GF-D8 (cell line): ENCODE measurements at places on chromosomes 7 and 10.
A peak's percentile ranks its signal among the peaks of the same experiment; 100 is the strongest.

- DNase-seq, result no peak
These were observed at the start of gene SLC26A4 for GRCh38 chr7:107660381-107661080. SLC26A4 (plus strand) TSS chr7:107660828; CDS start chr7:107661642, 814 bp downstream.

GRCh38 chr10:74289951-74290350, 138.9 kb downstream of the ADK start:
- no peak for DNase-seq

GRCh38 chr10:86699991-86700840, 31.9 kb downstream of the LDB3 start:
- no peak for DNase-seq

DNA sequence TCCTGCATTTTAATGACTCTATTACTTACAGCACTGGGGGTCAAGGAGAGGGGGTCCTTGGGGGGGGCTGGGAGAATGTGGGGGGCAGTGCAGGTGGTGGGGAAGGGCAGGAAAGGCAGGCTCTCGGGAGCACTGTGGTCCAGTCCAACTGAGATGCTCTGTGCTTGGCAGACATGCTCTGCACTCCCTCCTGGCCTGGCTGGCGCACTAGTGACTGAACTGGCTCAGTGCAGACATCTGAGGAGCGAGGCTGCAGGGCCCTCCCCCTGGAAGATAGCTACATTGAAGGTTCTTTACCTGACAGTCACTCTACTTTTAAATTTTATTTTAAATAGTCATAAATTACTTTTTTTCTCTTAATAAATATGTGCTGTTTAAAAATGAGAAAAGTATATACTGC, 105.7 kb downstream of the NEURL1 start:
- DNase-seq, result no peak

GRCh38 chr7:117273325-117273724, 49.5 kb downstream of the WNT2 start:
- DNase-seq, result no peak

DNA sequence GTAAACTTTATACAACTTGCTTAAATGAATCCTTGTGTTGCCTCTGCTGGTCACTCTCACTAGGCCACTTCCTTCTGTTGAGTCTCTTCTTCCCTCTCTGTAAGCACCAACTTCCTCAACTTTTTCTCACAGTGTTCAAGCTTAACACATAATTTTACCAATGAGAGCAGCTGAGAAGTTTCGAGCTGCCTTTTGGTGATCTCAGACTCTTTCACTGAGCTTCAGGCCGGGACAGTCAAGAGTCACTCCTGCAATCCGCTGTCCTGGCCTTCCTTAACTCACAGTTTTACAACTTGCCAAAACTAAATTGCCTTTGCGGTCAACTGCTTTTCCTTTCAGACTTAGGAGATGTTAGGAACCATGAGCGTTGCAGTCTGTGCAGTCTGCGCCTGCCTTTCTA, 47.4 kb downstream of the PRPF18 start:
- DNase-seq, result no peak

- no peak for DNase-seq
These were observed 70.5 kb downstream of the ZMIZ1 start for GRCh38 chr10:79139124-79139835.

- no peak for DNase-seq
These were observed 184.5 kb downstream of the PRKCQ start for GRCh38 chr10:6395606-6396005.

GRCh38 chr10:6320320-6321010, 117.7 kb downstream of the PFKFB3 start:
- DNase-seq, result no peak

DNA sequence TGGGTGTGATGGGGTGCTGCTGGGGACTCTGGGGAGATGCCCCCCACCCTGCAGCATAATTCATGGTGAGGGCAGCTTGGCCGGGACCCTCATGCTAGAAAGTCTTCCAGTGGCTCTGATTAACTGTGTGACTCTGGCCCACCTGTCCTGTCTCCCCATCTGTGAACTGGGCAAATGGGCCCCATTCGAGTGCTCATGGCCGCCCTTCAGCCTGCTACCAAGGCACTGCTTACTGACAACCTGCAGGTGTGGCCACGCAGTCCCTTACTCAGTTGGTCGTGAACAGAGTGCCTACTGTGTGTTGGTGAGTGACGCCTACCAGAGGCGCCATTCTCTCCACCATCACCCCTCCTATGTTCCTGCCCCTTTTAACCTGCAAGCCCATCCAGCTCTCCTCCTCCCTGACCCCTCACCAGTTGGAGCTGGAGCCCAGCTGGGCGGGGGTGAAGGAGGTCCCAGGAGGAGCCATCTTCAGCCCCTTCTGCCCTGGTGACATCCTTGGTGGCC, 109.4 kb downstream of the ZMIZ1 start:
- no peak for DNase-seq

DNA sequence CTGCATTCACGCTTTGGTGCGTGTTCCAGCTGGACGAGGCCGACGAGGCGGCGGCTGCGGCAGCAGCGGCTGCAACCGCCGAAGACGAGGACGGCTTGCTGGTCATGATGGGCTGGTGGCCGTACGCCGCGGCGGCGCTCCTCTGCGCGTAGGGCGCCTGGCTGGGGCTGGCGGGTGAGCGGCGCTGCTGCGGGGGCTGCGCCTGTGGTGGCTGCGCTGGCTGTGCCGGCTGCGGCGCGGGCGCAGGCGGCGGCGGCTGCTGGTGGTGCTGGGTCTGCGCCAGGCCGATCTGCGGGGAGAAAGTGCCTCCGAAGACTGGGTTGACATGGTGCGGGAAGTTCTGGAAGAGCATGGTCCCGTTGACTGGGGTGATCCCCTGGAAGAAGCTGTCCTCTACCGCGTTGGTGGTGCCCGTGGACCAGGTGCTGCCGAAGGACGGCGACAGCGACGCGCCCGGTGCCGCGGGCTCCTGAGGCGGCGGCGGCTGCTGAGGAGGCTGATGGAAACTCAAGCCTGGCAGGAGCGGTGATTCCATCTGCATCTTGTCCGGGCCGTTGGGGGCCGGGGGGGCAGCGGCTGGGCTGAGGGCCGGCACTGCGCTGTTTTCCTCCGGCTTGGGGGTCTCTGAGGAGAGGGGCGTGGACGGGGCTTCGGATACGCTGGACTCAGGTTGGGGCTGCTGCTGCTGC, 51.1 kb downstream of the CPEB3 start:
- no peak for DNase-seq

DNA sequence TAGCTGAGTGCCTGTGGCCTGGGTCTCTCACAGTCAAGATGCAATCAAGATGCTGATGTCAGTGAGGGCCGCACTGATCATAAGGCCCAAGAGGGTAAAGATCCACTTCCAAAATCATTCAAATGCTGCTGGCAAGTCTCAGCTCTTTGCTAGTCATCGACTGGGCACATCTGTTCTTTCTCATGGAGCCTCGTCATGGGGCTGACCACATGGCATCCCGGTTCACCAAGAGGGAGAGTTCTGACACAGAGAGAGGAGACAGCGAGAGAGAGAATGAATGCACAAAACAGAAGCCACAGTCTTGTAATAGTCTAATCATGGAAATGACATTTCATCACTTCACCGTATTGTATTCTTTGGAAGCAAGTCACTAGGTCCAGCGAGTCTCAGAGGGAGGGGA, 1067.5 kb upstream of the C7orf33 start:
- DNase-seq, result no peak

DNA sequence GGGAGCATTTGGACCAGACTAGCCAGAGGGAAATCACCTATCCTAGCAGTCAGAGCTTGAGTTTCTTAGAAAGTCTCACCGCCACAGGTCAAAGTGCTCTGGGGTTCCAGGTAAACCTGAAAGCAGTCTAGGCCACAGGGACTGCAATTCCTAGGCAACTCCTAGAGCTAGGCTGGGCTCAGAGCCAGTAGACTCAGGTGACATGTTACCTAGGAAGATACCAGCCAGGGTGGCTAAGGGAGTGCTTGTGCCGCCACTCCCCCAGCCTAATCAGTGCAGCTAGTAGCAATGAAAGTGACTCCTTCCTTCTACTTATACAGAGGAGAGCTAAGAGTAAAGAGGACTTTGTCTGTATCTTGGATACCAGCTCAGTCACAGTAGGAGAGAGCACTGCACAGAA, 348.7 kb upstream of the HPS1 start:
- DNase-seq, result no peak

DNA sequence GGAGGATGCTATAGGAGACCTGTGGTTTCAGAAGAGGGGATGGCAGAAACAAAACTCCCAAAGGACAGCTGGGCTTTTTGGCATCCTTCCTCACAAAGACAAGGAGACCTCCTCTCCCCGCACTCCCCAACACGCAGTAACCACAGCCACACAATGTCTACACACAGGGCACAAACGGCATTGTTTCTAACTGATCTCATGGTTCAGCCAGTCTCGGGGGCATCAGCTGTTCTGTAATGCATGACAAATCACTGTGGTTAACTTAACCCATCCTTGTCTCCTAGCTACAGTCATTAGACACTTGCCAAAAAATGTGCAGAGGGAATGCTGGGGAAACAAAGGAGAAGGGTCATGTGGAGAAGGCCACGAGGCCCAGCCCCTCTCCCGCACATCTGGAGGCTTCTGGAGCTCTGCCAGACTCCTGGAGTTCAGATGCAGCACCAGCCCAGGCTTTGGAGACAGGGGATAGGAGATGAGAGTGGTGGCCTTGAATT, 7.6 kb upstream of the ADAMTS14 start:
- DNase-seq, result no peak

DNA sequence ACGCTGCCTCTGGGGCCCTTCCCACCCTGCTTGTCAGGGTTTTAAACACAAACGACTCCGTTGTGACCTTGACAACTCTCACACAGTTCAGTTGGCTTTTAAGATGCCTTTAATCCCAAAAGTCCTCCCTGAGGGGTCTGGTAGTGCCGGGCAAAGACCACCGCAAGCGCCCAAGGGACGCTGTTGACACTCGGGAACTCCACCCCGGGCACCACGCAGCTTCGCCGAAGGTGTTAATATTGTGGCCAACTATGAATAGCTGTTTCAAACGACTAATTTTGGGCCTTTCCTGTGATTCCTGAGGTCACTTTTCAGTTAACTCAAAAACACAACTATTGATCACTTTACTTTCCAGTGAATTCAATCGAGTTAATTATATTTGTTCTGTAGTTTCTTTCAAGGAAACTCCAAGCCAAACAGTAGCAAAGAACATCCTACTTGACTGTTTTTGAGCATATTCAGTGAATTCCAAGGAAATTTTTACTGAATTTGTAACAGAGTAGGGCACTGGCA, 958 bp upstream of the ESYT2 start:
- DNase-seq, result no peak

- no peak for DNase-seq
These were observed 52.8 kb upstream of the CHST3 start for GRCh38 chr10:71911296-71911953.

DNA sequence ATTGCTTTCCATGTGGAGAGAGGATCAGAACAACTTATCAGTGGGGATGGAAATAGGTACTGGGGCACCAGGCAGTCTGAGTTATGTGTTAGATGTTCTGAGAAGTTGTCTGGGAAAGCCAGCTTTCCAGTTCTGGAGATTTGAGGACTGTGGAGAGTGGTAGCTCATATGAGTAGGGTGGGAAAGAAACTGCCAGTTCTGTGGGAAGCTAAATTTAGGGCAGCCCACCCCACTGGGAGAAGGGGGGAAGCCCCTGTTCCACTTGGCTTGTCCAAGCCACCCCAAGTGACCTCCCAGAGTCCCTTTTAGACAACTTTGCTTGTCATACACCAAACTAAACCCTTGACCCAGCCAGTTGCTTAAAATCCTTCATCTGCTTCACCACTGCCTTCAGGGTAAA, 189.5 kb downstream of the REEP3 start:
- DNase-seq, result no peak

GRCh38 chr7:19984231-19984632, 210.8 kb upstream of the TMEM196 start:
- no peak for DNase-seq

- no peak for DNase-seq
These were observed 255.2 kb upstream of the KLF14 start for GRCh38 chr7:130989101-130989795.

DNA sequence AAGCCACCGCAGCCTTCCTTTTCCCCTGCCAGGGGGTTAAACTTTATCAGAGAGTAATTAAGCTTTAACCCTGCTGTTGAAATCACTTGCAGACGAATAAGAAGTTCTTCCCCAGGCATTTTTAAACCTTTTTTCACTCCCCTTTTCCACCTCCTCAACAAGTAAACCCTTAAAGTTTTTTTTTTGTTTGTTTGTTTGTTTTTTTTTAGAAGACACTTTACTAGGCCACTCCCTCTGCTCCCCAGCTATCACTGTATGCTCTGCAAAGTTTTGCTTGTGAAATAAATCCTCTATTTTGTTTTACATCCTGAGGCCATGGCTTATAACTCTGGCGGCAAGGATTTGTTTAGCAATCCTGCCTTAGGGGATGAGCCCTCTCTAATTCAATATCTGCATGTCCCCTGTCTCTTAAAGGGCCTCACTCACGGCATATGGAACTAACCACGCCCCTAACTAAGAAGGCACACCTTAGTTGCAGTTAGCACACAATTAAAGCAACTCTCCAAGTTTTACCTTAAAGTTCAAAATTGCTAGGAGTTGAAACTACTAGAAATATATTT, 1354.7 kb upstream of the LRRTM3 start:
- peak; percentile 30 for DNase-seq

- no peak for DNase-seq
These were observed 115.9 kb downstream of the VIPR2 start for GRCh38 chr7:159028508-159029401.

GRCh38 chr10:70493660-70494234, 15.2 kb downstream of the PALD1 start:
- DNase-seq, result peak; percentile 48

DNA sequence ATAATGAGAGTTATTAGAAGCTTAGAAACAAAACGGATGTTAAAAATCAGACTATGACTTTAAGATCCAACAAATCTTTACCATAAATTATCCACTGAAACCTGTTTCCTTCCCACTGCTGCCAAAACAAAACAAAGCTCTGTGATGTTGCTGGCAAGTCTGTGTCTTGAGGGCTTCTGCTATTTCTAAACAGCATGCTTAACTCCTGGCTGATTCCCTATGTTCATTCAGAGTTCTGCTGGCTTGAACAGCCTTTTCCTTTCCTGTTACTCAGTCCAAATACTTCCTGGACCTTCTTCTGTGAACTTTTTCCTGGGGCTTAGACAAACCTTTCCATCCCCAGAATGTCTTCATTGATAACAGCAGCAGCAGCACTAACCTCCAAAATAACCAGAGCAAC, 448.1 kb downstream of the SORCS1 start:
- DNase-seq, result no peak

DNA sequence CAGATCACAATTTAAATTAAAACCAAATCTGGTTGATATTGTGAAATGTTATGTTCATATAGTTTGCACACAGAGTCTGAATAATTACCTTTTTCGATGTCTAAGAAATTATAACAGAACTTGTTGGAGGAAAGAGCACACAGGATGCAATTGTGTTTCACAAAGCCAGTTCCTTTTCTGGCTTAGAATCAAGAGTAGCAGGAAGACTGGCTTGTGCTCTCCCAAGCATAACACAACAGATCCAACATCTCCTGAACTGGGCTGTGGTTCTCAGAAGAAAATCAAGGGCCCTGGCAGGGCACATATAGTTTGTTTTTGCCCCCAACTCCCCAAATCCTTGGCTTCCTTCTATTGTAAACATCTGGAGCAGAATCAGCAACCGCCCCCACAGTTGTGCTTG, 62.7 kb downstream of the LRRC4 start:
- DNase-seq, result no peak
